Ureter (tissue), 1 donor: ENCODE measurements at places on chromosomes 6 and 20. TPM values are rescaled to one million over a fixed set of nuclear protein-coding genes. Genes with fewer than 3 reads are reported as not detected.

GRCh38 chr6:14353281-14353680, 235.7 kb downstream of the CD83 start:
- DNase-seq = no peak

Gene DDO
- 0.42 TPM for total RNA-seq

- no peak for DNase-seq
Measured at GRCh38 chr6:130981409-130981808, 81.6 kb downstream of the EPB41L2 start.

DNA sequence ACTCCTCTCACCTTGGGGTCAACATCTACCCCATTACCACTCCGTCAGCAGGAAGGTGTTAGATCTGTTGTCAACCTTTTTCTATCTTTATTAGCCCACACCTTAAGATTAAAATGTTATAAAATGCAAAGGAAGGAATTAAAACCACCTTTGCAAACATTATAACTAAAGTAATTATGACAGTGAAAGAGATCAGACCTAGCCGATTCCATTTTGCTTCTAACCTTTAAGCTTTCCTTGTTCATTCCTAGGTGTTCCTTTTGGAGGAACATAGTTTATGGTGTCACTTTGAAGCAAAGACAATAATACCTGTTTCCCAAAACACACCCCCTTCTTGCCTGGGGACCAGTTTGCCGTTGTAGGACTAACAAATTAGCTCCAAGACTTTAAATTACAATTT, 1223.0 kb upstream of the ADGRB3 start:
- no peak for DNase-seq

GRCh38 chr20:22453244-22454080, 130.9 kb downstream of the FOXA2 start:
- no peak for DNase-seq

DNA sequence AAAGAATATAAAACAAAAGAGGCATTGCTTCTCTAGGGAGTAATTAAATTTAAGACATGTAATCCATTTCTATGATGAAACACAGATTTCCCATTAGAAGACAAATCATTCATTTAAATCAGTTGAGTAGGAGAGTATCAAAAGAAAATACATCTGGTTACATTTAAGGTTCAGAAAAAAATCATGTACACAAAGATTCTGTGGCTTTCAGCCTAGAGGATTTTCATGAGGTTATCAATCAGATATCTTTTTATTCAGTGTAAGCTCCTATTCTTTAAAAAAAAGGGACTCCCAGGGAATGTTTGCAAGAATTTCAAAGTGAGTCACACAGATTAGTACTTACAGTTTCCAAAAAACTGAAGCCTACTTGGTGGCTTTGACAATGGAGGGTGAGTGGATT, 24.9 kb downstream of the COL21A1 start:
- no peak for DNase-seq

DNA sequence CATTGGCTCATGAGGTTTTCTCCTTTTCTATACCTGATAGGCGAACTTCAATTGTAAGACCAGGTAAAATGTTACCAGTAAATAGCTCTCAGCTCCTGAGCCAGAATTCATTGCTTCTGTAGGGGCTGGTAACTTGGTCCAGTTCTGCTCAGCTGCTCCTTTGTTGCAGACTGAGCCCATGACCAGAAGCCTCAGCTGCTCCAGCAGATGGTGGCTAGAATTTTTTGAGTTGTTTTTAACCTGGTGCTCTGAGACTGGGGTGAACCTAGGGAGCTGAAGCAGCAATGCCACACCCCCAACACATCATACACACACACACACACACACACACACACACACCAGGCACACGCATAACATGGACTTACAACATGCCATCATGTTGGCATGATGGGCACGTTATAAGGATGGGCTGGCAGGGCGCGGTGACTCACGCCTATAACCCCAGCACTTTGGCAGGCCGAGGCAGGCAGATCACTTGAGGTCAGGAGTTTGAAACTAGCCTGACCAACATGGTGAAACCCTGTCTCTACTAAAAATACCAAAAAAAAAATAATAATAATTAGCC, 103.1 kb downstream of the QRSL1 start:
- no peak for DNase-seq

- peak; percentile 64 for DNase-seq
Measured at GRCh38 chr6:41577356-41578216, 31.4 kb downstream of the FOXP4 start.

Gene CEP250
- 30.9 TPM for total RNA-seq

DNA sequence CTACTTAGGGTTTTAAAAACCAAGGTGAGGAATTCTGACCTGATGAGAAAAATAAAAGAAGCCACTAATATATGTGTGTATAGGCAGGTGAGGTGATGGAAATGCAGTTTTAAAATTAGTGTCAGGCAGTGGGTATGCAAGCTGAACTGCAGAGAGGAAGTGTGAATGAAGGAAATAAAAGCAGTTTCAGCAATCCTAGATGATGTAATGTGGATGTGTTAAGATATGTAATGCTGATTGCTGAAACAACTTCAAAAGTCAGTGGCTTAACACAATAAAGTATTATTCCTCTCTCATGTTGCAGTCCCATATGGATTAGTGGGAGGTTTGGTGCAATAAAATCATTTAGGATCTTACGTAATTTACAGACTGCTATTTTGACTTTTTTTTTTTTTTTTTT, 119.9 kb upstream of the ASCC3 start:
- DNase-seq = no peak

GRCh38 chr6:155466539-155466938, 10.9 kb upstream of the NOX3 start:
- no peak for DNase-seq

Gene SYTL3
- total RNA-seq = 8.7 TPM

DNA sequence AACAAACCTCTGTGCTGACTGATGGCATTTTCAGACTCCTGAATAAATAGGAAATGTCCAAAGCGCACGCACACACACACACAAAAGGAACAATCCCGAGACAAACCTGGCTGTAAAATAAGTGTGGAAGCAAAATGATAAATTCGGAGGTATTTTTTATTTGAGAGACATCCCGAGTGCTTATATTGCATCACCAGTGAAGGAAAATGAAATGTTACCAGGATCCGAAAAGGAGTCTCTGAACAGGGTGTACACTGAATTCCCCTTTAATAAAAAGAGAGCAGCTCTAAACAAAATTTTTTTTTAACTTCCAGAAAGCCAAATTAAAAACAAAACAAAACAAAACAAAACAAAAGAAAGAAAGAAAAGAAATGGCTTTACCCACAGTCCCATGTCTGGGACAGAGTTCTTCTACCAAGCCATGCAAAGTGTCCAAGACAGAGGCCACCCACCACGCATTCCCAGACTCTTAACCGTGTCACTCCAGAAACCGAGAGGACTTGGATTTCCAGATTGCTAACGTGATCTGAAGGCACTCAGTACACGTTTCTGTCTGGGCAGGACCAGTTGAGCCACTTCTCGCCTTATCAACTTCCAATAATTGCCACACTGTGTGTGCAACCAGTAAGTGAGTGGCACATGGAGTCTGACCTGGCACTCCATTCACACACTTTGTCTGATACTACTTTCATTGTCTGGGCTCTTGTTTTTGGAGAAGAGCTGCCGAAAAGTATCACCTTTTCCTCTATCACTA, 817 bp downstream of the ME1 start:
- DNase-seq = no peak

Gene RSPO4
- not detected for total RNA-seq

GRCh38 chr6:49634836-49635218, 1.8 kb downstream of the RHAG start:
- DNase-seq = no peak

Gene FAM209B
- not detected for total RNA-seq

Gene OR10C1
- total RNA-seq = not detected

- DNase-seq = no peak
Measured at GRCh38 chr6:130604841-130605399, 222.3 kb upstream of the SMLR1 start.

DNA sequence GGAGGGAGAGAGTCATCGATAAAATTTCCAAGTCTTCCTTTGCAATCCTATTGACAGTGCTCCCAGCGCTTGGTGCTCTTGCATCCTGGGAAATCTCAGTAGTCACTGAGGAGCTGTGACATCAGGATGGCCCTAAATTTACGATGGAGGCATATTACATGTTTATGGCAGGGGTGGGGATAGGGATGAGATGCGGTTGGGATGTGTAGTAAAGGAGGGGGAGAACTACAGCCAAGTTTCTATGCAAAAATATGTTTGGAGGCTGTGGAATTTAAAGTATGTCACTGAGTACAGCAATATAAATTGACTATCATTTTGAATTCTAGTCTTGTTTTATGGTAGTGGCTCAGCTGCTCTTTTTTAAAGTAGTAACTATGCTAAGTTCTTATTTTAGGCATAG, 544.9 kb downstream of the PKHD1 start:
- DNase-seq = no peak

Gene TSPO2
- total RNA-seq = not detected

Gene BANF2
- total RNA-seq = not detected

DNA sequence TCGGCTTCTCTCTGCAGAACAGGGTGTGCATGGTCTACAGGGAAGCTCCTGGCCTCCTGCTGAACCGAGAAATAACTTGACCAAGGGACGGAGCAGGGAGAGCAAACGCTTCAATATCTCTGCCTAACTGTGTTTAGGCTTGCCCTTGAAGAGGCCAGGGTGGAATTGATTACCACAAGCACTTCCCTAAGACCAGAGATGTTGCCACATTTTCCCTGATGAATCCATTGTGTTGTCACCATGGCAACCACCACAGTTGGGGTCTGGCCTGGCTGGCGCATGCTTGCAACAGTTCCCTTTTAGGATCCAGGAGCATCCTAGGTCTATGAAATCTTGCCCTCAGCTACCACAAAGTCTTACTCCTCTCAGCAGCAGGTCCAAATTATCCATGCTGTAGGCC, 213.5 kb upstream of the SULF2 start:
- no peak for DNase-seq

DNA sequence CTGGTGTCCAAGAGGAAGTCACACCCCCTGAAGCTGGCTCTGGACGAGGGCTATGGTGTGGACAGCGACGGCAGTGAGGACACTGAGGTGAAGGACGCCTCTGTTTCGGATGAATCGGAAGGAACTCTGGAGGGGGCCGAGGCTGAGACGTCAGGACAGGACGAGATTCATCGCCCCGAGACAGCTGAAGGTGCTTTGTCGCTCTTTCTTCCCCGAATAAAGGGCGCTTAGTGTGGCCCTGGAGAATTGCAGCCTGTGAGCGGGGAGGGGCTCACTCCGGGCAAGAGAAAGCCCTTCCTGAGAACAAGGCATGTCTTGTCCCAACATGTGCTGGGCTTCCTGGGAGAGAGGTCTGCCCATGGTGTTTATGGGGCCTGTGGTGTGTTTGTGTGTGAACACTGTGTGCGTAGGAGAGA, 41.4 kb downstream of the MYT1 start:
- peak; percentile 59 for DNase-seq

DNA sequence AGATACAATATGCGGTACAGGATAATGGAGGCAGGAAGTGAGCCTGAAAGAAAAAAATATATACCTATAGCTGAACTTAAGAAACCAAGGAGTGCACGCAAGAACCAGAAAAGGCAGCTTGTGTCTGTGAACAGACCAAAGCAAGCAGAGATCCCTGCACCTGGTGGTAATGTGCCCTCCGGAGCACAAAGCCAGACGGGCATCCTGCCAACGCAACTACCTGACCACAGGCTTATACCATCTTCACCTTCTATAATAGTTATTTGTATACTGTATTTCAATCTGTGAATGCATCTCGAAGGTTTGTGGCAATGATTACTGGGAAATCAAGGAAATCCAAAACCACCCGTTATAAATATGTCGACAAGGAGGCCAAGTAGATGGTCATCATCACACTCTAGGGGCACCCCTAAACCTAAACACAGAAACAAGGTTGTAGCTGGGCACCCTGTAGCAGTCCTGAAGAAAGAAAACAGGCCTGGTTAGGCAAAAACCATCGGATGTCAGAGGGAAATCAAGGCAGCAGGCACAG, 801 bp downstream of the FBXL4 start:
- no peak for DNase-seq

Gene PRSS35
- 0.44 TPM for total RNA-seq

- no peak for DNase-seq
Measured at GRCh38 chr6:154356690-154357089, at the start of gene IPCEF1. Gene IPCEF1 (minus strand): TSS chr6:154356803. CDS start chr6:154265947, 90,856 bp downstream.

Gene CYP21A2
- 3.8 TPM for total RNA-seq

DNA sequence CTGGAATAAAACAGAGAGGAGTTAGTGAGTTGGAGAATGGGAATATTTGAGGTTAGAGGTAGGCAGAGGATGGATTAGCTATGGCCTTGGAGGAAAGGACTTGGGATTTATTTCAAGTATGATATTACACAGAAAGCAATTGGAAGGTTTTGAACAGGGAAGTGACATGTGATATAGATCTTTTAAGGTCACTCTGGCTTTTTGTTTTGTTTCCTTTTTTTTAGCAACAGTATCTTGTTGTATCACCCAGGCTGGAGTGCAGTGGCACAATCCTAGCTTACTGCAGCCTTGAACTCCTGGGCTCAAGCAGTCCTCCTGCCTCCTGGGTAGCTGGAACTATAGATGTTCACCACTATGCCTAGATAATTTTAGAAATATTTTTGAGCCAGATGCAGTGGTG, 190.3 kb downstream of the UTRN start:
- no peak for DNase-seq

DNA sequence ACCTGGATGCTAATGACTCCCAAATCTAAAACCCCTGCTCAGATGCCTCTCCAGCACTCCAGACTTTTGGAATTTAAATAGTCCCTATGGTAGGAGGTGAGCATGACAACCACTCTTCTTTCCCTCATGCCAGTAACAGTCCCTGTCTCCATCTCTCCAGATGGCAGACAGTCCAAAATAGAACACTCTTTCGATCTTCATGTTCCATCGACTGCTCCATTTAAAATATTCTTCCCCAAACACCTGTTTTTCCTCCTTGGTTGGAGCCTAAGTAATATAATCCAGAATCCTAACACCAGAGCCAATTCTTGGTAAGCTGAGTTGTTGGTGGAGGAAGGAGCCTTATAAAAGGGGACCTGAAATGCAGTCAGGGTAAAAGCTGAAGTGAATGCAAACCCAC, 723.5 kb upstream of the CHD6 start:
- no peak for DNase-seq

GRCh38 chr20:40307997-40308396, 381.0 kb downstream of the MAFB start:
- no peak for DNase-seq

GRCh38 chr6:100296810-100297544, 167.7 kb downstream of the SIM1 start:
- no peak for DNase-seq

DNA sequence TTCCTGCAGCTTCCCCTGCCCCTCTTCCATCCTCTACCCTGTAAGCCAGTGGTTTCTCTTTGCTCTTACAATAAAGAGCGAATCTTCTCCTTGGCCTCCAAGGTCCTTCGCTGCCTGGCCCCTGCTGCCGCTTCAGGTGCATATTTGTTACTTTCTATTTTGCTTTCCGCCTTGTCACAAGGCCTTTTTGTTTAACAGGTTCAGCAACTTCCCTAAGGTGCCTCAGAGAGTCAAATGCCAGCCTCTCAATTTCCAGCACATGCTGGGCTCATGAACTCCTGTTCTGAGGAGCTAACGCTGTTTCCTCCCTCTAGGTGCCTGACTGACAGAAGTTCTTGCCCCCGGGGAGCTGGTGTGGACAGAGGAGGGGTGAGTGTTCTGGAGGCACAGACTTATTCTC, 42.4 kb upstream of the EPB41L1 start:
- no peak for DNase-seq
